NCI-H510A (cell line): ENCODE measurements at places on chromosomes 6 and 20.

GRCh38 chr6:134436281-134436815 is 118.4 kb upstream of the SGK1 start:
- no peak for DNase-seq

DNA sequence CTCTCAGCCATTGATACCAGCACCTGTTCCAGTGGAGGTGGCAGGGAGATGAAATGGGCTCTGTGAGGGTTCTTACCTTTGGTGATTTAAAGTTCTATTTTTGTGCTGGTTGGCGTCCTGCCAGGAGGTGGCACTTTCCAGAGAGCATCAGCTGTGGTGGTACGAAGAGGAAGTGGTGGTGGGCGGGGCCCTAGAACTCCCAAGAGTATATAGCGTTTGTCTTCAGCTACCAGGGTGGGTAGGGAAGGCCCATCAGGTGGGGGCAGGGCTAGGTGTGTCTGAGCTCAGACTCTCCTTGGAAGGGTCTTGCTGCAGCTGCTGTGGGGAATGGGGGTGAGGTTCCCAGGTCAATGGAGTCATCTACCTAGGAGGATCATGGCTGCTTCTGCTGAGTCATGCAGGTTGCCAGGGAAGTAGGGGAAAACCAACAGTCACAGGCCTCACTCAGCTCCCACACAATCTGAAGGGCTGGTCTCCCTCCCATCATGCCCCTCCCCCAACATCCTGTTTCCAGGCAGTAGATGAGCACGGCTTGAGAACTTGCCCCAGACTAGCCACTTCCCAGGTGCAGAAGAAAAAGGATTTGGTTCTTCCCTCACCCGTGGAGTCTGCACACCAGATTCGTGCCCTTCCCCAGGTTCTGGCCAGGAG is 46.6 kb downstream of the MOXD1 start:
- DNase-seq: no peak

DNA sequence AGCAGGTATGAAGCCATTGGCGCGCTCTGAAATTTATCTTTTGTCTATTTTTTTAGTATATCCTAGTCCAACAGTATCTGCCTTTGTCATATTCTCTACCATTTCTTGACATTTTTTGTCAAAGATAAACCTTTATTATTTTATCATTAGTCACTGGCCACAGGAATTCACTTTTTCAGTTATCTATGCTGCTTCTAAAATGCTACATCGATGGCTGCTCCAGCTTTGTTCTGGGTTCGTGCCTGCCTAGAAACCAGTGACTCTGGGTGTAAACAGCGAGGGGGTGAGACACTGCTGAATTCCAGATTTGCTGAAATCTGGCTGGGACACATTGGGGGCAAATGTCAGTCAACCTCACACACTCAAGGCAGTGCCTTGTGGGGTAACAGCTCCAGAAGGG is 193.4 kb downstream of the CDC5L start:
- DNase-seq: no peak

- no peak for DNase-seq
Measured at GRCh38 chr6:33607784-33608161, 13.3 kb upstream of the ITPR3 start.

DNA sequence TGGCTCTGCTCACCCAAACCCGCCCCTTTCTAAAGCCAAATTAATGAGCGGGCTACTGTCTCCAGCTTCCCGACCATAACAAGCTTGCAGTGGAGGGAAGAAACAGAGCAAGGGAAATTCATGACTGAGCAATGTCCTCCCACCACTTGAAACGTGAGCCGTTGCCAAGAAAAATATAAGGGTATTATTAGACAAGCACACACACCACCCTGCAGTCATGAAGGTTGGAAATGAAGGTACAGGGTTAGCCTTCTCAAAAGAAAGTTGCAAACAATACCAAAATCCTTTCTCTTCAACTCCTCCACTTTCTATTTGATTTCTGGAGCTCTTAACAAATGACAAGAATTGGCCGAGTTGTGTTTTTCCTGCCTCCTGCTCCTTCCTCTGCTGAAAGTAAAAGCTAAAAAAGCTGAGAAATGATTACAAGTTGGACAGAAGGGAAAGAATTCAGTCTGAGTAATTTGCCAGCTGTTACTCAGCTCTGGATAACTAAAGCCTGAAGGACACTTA is 151.1 kb upstream of the B3GAT2 start:
- DNase-seq: peak; percentile 1

- no peak for DNase-seq
Measured at GRCh38 chr6:74645108-74645849, 560.6 kb downstream of the COL12A1 start.

GRCh38 chr6:111970426-111970825 is 83.5 kb upstream of the CCN6 start:
- DNase-seq: no peak

DNA sequence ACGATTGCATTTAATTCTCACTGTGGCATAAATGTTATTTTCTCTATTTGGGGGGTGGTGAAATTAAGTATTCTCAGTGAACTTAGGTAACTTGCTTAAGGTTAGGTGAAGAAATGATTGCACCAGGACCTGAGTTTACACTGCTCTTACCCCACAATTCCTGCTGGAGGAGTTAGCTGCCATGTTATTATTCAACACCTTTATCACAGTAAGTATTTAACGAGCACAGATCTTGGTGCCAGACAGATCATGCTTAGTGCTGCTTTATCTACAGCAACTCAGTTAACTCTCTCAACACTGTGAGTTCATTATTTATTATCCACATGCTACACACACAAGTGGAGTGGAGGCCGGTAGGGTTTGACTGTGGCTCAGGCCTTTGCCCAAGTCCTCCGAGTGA is 249.7 kb downstream of the TMEM242 start:
- no peak for DNase-seq

GRCh38 chr20:8221887-8222419 is 89.9 kb downstream of the PLCB1 start:
- DNase-seq: no peak

- no peak for DNase-seq
Measured at GRCh38 chr6:132446141-132446854, 45.0 kb upstream of the MOXD1 start.

GRCh38 chr20:57899554-57899953 is 189.7 kb upstream of the PMEPA1 start:
- no peak for DNase-seq

GRCh38 chr6:159170333-159170672 is 1.1 kb downstream of the FNDC1 start:
- DNase-seq: no peak

DNA sequence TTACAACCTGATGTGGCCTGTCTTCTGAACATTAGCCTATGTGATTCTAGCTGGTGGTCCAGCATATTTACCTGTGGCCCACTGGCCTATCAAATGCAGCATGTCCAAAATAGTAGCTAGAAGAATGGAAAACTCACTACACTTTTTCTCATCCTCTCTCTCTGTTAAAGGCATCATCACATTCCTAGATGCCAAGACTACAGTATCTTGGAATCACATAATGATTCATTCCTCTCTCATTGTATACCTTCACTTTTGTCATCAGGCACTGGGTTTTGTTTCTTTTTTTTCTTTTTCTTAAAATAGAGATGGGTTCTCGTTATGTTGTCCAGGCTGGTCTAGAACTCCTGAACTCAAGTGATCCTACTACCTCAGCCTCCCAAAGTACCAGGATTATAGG is 45.0 kb downstream of the FAM83B start:
- DNase-seq: no peak

DNA sequence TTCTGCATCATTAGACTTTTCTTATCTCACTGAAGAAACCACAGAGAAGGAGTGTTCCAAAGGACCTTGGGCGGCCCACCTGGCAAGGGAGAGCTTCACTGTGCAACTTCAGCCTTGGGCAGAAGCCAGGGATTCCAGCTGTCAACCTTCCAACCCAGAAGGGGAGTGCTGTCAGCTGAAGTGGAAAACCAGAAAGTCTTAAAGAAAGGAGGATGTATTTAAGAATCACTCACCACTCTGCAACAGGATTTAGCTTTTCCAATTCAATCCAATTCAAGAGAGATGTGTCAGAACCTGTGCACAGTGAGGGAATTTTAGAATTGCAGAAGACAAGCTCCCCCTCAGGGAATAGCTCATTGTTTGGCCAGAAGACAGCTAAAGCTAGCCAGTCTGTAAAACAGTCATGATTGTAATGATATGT is 553.7 kb downstream of the CD83 start:
- no peak for DNase-seq

- no peak for DNase-seq
Measured at GRCh38 chr6:35147026-35147425, 5.9 kb upstream of the TCP11 start.

DNA sequence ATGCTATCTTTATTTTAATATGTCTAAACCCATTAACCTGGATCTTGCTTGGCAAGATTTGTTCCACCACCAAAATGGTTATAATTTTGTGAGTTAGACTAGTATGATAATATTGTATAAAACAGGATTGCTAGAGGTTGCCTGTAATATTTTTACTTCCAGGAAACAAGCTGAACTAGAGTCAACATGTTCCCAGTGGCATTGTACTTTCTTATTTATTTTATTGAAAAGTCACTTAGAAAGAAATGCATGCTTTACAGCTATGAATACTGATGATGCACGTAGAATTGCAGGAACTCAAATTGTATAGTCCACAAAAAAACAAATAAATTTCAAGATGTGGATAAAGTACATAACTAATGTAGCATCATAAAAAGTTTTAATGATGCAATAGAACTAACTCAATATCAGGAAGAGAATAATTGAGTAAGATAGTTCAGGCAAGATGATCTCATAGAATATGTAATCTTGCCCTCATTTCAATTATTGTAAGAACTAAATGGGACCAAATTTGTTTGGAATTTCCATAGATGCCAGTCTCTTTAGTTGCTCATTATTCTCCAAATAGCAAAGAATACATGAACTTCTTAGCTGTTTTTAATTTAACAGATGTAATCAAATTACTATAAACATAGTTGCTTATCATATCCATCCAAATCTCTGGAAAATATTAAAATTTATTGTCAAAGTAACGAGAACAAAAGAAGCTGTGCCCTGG is 451.8 kb downstream of the COL12A1 start:
- DNase-seq: no peak
